Suppressor macrophage treated with lipopolysaccharide for 1 hour (primary cell): ENCODE measurements at places on chromosomes 5 and 9.
A peak's percentile ranks its signal among the peaks of the same experiment; 100 is the strongest.

DNA sequence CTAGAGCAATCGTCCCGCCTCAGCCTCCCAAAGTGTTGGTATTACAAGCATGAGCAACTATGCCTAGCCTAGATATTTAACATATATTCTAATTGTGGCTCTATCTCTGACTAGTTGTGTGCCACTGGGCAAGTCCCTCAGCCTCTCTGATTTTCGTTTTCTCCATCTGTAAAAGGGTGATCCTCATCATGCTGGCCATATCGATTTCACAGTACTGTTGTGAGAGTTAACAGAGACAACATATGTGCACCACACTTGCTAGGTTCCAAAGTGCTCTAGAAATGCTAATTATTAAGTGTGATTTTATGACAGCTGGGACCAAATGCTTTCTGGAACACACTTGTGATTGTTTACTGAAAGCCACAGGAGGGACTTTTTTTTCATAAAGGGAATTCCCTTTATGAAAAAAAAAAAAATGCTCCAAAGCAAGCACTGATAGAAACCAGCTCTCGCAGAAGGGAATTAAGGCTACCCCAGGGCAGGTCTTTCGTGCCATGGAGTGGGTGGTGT is 78.5 kb upstream of the EPB41L4B start:
- no peak for DNase-seq

DNA sequence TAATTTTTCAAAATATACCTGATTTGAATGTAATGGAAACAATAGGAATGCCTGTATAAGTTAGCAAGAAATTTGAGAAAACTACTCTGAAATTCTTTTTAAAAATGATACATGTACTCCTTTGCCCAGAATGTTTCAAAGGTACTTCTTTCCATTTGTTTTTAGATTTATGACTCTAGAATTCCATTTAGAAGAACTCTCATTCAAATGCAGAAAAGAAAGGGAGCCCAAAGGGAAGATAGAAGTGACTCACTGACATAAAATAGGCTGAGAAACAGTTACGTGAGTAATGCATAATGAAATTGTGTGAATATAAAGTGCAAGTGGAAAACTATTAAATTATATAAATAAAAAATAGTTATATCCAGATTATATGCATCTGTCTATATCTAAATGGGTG is 926.3 kb downstream of the TAF11L14 start:
- no peak for DNase-seq

DNA sequence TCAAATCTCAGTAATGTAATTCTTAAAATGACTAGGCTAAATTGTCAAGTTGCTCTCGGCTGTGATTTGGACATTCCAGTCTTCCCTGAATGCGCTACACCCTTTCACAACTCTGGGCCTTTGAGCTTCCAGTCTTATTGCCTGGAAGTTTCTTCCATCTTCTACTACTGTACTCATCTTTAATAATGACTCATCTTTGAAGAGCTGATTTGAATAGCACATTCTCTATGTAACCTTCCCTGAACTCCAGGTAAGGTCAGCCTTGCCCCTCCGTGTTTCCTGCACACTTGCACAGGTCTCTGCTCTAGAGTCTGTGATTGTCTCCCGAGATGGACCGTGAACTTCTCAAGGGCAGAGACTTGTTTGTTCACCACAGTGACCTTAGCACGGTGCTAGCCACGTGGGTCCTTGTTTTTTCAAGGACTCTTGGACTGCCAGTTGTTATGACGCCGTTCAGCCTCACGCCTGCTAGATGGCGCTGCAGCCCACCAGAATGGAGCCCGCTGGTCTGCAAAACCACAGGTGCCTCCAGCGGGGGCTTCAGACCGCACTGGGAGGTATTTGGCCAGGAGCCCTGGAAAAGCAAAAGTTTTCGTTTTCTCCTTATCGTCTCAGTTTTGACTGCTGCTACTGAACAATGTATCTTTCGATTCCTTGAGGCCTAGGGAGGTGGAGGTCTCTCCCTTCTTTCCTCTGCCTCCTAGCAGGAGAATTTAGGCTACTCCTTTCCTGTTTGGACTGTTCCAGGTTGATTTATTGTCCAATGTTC is 44.4 kb downstream of the SEC61B start:
- peak; percentile 82 for DNase-seq

GRCh38 chr5:74257645-74258313 is 382.7 kb downstream of the ENC1 start:
- peak; percentile 43 for DNase-seq

DNA sequence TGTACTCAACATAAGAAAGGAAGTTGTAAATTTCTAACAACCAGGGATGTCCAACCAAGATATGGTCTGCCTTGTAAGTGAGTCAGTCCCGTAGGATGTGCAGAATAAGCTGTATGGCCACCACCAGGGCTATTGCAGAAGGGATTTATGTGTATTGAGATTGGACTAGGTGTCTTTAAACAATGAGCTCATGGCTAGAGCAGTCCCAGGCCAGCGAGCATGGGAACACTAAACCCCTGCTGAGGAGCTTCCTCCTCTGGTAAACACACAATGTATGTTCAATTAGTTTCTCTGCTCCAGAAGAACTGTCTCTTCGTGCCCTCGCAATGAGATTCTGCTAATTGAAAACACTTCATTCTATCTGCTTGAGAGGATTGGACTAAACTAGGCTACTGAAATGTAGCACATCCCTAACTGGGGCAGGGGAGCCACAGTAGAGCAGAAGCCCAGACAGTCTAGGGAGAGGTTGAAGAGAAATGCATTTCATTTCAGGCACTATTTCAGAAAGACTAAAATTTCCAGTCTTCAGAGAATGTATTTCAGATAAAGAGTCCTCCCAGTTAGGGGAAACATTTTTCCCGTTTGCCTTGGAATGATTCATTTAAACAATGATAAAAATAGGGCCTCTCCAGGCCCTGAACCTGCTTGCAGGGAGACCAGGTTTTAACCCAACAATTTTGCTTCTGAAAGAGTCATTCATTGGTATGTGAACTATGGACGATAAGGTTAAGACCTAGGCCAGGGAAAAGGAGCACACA is 154.7 kb downstream of the FAM114A2 start:
- DNase-seq = no peak

GRCh38 chr5:54281960-54282692 is 28.2 kb downstream of the ARL15 start:
- no peak for DNase-seq

DNA sequence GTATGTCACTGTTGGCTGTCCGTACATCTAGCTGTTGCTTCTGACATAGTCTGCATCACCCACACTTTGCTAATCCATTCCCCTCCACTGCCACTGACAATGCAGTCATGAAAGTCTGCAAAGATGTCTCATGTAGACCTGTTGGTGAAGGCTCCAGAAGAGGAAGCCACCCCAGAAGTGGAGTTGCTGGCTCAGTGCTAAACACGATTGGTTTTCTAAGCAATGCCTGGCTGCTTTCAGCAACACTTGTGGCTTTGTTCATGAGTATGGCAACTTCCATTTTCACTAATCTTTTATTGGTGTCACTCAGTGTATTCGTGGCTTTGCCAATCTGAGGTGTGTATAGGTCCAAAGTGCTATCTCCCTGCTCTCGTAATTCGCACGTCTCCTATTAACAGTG is 288.1 kb downstream of the GADD45G start:
- DNase-seq = no peak

GRCh38 chr5:125138266-125138665 is 391.8 kb upstream of the ZNF608 start:
- no peak for DNase-seq

DNA sequence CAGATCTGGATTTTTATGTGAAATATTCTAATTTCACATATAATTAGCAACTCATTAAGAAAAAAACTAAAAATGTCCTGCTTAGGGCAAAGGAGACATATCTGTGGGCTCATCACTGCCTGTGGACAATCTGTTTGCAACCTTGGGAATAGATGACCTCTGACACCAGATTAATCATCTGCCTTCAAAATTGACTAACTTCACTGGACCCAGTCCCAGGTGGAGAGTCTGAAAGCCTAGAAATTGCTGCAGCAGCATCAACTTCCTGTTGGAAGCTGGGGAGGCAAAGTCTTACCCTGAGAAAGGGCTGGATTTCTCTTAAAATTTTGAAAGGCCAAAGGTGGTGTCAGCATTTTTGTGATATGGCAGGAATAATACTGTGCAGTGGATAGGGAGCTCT is 76.3 kb upstream of the TNC start:
- DNase-seq = no peak

DNA sequence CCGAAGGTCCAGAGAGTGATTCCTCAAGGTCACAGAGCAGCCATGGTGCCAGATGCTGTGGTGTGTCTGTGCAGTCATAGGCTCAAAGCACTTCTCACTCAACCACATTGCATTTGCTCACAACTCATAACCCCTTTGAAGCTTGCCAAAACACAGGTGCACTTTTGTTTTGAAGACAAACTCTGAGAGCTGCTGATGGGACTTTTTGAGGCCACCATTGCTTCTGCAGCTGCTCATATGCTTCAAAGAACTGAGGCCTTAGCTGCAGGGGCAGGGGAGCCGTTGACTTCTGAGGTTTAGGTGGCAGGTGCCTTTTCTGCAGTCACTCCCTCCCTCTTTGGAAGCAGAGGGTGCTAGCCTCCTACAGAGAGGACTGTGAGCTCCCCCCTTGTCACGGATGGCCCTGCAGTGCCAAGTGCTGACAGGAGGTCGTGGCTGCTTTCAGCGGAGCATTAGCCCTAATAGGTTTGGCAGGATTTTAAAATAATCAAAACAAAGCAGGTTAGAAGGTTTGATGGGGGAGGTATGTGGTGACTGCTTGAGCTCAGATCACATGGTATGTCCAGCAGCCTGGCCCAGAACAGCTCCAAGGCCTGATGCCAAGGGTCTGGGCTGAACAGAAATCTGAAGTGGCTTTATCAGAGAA is 232.1 kb downstream of the MAN2A1 start:
- no peak for DNase-seq

GRCh38 chr5:177507596-177508220 is 1.9 kb downstream of the DOK3 start:
- DNase-seq = peak; percentile 65

DNA sequence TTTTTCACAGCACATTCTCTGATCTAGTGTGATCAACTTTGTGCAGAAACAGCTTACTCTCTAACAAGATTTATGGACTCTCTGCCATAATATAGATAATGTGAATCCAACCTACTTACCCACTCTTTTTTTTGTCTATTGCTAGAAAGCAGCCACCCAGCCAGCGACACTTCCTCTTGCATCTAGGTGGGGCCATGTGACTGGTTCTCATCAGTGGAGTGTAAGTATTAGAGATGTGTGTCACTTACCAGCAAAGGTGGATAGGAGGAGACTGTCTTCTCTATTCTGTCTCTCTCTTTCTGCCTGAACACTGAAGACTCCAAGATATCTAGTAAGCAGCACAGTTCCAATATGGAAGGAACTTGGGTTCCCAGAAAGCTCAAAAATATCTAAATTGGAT is 174.8 kb downstream of the MCTP1 start:
- peak; percentile 7 for DNase-seq

GRCh38 chr5:29662876-29663275 is 1530.6 kb upstream of the CDH6 start:
- DNase-seq = no peak

GRCh38 chr9:118984607-118985006 is 384.6 kb downstream of the BRINP1 start:
- DNase-seq = no peak

- no peak for DNase-seq
Measured at GRCh38 chr9:129467739-129468666, 152.9 kb downstream of the C9orf50 start.

DNA sequence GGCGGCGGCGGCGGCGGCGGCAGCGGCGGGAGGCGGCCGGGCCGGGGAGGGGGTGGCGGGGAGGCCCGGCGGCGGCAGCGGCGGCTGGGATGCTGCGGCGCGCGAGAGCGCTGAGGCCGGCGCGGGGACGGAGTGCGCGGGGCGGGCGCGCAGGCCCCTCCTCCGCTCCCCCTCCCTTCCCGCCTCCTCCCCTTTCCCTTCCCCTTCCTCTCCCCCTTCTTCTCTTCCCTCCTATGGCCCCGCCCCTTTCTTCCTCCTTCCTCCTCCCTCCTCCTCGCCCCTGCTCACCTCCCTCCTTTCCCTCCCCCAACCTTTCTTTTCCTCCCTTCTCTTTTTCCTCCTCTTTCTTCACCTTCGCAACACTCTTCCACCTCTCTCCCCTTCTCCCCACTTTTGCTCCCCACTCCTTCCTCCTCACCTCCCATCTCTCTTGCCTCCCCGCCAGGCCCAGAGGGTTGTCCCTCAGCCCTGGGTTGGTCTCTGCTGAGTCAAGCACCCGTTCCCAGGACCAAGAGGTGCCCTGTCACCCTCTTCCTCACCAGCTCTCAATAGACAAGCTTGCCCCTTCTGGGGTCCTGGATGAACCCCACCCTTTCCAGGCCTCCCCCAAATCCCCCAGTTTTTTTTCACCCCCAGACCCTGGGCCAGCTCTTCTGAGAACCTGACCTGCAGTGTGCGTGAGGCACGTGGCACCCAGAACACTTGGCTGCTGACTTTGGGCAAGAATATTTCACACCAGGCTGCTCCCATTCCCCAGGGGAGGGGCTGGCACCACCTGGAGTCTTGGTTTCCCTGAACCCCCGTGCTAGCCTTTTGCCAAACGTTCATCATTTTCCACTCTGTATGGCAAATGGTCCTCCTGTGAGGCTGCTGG is at the start of gene SEMA4D:
TSS of gene SEMA4D (minus strand) at position 136 of the 874 bp plus-strand sequence. CDS start 92,657 bp downstream, outside the sequence.
- DNase-seq = peak; percentile 66

DNA sequence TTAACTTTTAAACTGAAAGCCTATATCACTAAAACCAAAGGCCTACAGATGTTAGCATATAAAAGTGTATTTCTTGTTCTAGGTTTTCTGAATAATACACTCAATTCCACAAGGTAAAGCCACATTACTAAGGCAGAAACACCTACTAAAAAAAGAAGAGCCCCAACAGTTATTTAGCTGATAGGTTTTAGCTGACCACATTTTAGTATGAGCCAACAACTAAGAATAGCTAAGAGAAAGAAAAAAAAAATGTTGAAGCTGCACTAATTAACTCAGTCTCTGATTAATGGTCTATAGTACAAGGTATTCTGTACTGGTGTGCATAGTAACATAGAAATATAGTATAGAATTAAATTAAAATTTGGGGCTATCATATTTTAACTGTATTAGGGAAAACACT is 23.5 kb downstream of the ZFR start:
- DNase-seq = no peak

- no peak for DNase-seq
Measured at GRCh38 chr9:132201139-132201538, 39.3 kb downstream of the NTNG2 start.

GRCh38 chr5:143613329-143613728 is 198.6 kb upstream of the HMHB1 start:
- no peak for DNase-seq

DNA sequence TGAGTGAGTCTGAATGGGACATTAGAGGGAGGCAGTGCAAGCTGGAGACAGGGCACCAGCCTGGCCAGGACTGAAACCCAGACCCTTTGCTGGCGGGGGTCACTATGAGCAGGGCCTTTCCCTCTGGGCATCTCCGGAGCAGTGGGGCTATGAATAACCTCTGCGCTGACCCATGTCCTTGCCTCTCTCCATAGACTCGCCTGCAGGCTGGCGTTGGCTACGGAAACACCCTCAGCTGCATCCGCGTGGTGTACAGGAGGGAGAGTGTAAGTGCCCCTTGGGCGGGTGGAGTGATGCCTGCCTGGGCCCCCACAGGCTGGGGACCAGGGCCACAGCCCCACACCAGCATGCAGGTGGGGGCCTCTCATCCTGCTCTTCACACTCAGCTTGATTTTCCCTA is 15.8 kb downstream of the SLC25A48 start:
- no peak for DNase-seq
